NCI-H187 treated with DMSO at 0.1 percent for 48 hours (cell line): ENCODE measurements at places on chromosomes 7 and 10.

GRCh38 chr7:295155-296154, 5.5 kb downstream of the FOXL3 start:
- DNase-seq, result no peak

DNA sequence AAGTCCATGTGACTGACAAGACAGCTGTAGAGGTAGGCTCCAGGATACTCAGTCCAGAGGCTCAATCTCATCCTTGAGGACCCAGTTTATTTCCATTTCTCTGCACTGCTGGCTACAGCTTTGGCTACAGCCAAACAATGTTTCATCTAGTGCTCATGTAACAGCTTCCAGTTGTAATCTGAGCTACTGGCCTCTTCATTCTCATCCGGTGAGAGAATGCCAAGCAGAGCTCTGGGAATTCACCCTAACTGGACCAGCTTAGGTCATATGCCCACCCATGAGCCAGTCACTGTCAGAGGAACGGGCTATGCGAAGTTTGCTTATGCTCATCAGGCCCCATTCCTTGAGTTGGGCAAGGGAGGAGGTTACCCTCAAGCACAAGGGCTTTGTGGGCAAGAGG, 192.9 kb downstream of the EVX1 start:
- DNase-seq, result no peak

GRCh38 chr7:122682815-122683550, 15.9 kb downstream of the RNF133 start:
- DNase-seq, result no peak

- DNase-seq, result no peak
Observed at GRCh38 chr10:21724020-21724589, 190.1 kb downstream of the MLLT10 start.

DNA sequence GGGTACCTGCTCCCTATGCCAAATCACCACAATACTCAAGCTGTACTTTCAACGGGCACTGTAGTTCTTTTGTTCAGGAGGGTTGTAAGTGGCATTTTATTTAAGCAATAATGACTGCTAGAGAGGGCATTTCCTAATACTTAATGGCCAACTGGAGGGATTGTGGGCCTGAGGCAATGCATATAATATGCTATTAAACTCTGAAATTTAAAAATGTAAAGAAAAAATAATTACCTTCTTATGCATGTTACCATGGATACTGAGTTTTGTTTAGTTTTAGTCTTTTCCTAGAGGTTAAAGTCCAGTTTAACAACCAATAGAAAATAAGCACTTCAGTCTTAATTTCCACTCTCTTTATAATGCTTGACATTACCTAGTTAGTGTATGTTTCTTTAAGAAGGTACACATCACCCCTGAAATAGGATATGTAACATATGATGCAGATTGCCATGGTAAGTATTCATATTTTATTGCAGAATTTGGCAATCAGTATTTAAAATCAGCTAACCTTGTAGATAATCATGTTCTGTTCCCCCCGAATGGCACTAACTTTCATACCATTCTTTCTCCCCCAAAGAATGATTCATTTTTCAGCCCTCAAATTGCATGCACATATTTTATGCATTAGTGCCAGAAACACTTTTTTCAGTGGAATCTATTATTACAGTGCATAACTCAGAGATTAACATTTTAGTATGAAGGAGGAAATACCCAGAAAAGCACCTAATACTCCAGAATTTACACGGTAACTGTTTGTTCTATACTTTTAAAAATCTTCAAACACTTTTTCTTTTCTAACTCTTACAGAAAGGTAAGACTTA, 90.3 kb upstream of the ZNF438 start:
- DNase-seq, result no peak

DNA sequence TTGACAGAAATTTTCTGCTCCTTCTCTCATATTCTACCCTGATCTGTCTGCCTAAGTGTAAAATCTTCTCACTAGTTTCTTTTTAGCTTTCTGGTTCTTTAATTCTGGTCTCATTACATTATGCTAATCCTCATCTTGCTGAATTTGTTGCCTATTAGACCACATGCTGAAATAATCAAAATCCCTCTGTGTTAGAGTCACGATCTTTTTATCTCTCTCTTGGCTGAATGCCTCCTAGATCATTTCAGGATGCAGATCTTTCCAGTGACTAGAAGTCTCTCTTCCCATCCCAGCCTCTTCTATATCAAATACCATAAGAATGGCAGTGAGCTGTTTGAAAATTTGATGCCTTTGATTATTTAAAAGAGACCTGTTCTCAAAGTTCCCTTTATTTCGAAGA, 661.9 kb downstream of the SORCS1 start:
- DNase-seq, result no peak

GRCh38 chr7:23014681-23015080, 751 bp upstream of the HYCC1 start:
- no peak for DNase-seq

- DNase-seq, result no peak
Observed at GRCh38 chr10:22629126-22629525, 85.3 kb downstream of the PIP4K2A start.

DNA sequence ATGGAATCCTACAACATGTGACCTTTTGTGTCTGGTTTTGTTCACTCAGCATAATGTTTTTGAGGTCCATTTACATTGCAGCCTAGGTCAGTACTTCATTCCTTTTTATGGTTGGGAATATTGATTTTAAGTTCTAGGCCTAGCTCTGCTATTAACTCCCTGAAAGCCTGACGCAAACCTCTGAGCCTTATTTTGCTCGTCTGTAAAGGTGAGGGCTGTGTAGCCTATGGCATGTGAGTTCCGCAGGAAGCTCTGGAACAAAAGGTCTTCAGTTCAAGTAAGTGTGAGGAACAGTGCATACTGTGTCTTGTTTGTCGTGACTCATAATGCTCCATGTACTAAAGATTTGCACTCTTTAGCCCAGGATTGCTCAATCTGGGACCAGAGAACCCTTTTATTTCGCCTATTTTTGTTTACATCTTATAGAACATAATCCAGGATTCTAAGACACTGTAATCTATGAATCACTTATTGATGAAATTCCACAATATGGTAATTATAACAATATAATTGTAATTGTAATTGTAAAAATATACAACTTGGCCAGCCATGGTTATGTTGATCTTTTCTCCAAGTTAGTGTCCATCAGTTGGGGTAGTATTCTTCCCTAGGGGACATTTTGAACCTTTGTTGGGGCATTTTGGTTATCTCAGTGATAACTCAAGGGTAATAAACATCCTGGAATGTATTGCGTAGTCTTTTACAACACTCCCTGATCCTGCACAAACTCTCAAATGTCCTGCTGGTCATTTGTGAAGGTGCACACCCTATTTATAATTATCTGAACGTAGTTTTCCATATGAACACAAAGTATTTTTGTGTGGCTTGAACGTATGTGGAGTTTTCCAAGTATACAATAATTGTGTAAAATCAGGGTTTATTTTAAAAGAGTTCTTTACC, 184.7 kb downstream of the VTI1A start:
- no peak for DNase-seq

- no peak for DNase-seq
Observed at GRCh38 chr10:103811463-103811862, 43.9 kb downstream of the SH3PXD2A start.

- no peak for DNase-seq
Observed at GRCh38 chr10:3319811-3320226, 147.2 kb upstream of the PITRM1 start.

GRCh38 chr10:1474376-1475097, 262.8 kb downstream of the ADARB2 start:
- DNase-seq, result no peak
